ENCODE measurements at places on chromosomes 6 and 20.

GRCh38 chr6:111552241-111552744, 53.4 kb downstream of the TRAF3IP2 start:
- H3K4me3 ChIP-seq = no peak overlapping the region
- H3K4me1 ChIP-seq = peaks cover 75% of the 10 kb centered on the region
- no peaks in the 10 kb centered on the region for H3K36me3 ChIP-seq
- DNase-seq = peak; percentile 46
- H3K27ac ChIP-seq = peak overlapping the region; percentile 92
- H3K27me3 ChIP-seq = no peaks in the 10 kb centered on the region

GRCh38 chr6:105014448-105014847, 57.5 kb downstream of the LIN28B start:
- H3K4me1 ChIP-seq = no peaks in the 10 kb centered on the region
- H3K27me3 ChIP-seq = no peaks in the 10 kb centered on the region
- no peak overlapping the region for H3K4me3 ChIP-seq

GRCh38 chr6:3743541-3743940, 8.0 kb downstream of the PXDC1 start:
- no peaks in the 10 kb centered on the region for H3K36me3 ChIP-seq
- no peaks in the 10 kb centered on the region for H3K27me3 ChIP-seq
- no peak for DNase-seq
- peak overlapping the region; percentile 90 for H3K27ac ChIP-seq

DNA sequence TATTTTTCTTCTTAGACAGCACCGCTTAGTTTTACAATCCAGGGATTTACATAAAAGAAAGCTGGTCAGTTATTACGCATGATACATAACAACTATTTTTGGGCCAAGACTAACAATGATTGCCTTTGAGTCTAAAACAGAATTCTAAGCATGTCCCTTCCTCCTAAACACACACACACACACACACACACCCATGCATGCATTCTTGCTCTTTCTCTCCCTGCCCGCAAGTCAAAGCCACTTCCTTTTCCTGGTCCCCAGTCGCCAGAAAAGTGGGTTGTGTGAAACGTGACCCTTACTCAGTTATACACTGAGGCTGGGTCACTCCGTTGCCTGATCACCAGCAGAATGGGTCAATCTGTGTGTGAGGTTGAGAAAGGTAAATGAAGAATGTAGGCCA, 31.4 kb downstream of the FYN start:
- H3K27me3 ChIP-seq = no peaks in the 10 kb centered on the region
- no peak overlapping the region for H3K27ac ChIP-seq
- H3K36me3 ChIP-seq = no peaks in the 10 kb centered on the region
- no peak for DNase-seq

DNA sequence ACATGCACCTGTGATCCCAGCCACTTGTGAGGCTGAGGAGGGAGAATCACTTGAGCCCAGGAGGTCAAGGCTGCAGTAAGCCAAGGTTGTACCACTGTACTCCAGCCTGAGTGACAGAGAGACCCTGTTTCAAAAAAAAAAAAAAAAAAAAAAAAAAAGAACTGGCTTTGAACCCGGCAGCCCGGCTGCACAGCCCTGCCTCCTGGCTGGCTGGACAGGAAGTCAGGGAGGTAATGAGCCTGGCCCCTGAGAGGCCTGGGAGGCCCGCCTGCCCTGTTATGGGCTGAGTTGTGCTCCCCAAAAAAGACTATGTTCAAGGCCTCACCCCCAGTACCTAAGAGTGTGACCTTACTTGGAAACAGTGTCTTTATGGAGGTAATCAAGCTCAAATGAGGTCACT, 65.6 kb downstream of the ABHD12 start:
- H3K36me3 ChIP-seq = no peaks in the 10 kb centered on the region
- H3K4me1 ChIP-seq = peaks cover 6% of the 10 kb centered on the region

GRCh38 chr6:142489722-142490610, 188.2 kb downstream of the ADGRG6 start:
- H3K4me3 ChIP-seq = no peak overlapping the region
- H3K27me3 ChIP-seq = peaks cover 10% of the 10 kb centered on the region
- H3K27ac ChIP-seq = no peak overlapping the region
- no peaks in the 10 kb centered on the region for H3K4me1 ChIP-seq
- H3K36me3 ChIP-seq = no peaks in the 10 kb centered on the region
- no peak for DNase-seq

DNA sequence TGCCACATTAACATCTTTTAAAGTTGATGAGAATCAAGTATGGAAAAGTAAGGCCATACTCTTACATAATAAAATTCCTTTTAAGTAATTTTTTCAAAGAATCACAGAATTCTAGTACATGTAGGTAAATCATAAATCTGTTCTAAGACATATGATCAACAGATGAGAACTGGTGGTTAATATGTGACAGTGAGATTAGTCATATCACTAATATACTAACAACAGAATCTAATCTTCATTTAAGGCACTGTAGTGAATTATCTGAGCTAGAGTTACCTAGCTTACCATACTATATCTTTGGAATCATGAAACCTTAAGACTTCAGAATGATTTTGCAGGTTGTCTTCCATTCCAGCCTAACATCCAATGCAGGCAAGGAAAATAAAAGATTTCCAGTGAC, 11.6 kb downstream of the PLN start:
- H3K4me3 ChIP-seq = no peak overlapping the region
- H3K4me1 ChIP-seq = no peaks in the 10 kb centered on the region
- no peak for DNase-seq
- no peak overlapping the region for H3K27ac ChIP-seq
- no peaks in the 10 kb centered on the region for H3K27me3 ChIP-seq

- H3K27me3 ChIP-seq = no peaks in the 10 kb centered on the region
- no peak for DNase-seq
- H3K36me3 ChIP-seq = no peaks in the 10 kb centered on the region
- H3K27ac ChIP-seq = no peak overlapping the region
Observed at GRCh38 chr20:10823585-10823984, 149.8 kb upstream of the JAG1 start.

DNA sequence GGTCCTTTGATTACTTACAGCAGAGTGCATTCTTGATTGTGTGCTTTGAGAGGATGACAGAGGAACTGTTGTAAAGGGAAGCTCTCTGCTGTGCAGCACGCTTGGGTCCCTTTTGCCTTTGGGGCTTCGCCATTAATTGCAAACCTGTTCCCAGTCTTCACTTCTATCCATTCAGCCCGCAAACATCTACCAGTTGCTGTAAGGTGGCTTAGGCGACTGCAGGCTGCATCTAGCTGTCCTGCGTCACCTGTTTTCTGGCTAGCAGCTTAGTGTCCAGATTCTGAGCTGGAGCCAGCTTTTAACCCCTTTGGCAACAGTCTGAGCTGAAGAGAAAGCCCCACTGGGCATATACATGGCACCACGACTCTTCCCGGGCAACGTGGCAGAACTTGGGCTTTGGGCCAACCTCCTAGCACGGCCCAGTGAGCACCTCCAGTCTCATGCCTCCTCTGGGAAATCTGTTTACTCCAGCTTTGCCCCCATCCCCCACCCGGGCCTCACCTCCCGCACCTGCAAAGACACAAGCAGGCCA, 2.5 kb upstream of the FASTKD5 start:
- H3K27ac ChIP-seq = no peak overlapping the region
- H3K4me3 ChIP-seq = no peak overlapping the region
- peaks cover 13% of the 10 kb centered on the region for H3K4me1 ChIP-seq
- DNase-seq = no peak
- no peaks in the 10 kb centered on the region for H3K27me3 ChIP-seq
- peaks cover 7% of the 10 kb centered on the region for H3K36me3 ChIP-seq

DNA sequence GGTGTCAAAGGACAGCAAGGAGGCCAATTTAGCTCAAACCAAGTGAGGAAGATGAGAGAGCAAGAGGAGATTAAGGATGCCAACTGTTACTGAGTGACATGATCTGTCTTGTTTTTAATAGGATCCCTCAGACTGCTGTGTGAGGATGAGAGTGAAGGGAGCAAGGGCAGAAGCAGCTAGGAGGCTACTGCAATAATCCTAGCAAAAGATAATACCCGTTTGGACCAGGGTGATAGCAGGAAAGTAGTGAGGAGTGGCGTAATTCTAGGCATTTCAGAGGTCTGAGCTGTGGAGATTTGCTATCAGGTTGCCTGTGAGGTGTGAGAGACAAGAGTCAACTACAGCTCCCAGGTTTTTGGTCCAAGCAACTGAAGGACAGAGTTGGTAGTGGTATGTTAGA, 14.7 kb downstream of the UBE2V1 start:
- no peaks in the 10 kb centered on the region for H3K27me3 ChIP-seq
- no peak for DNase-seq
- peaks cover 45% of the 10 kb centered on the region for H3K4me1 ChIP-seq
- no peak overlapping the region for H3K27ac ChIP-seq

GRCh38 chr20:50744143-50744792, 12.9 kb downstream of the PARD6B start:
- H3K36me3 ChIP-seq = peaks cover 18% of the 10 kb centered on the region
- H3K27ac ChIP-seq = peak overlapping the region; percentile 99
- DNase-seq = no peak
- no peaks in the 10 kb centered on the region for H3K27me3 ChIP-seq
- peak overlapping the region; percentile 25 for H3K4me3 ChIP-seq

GRCh38 chr6:30752157-30752927, 8.0 kb upstream of the IER3 start:
- no peaks in the 10 kb centered on the region for H3K36me3 ChIP-seq
- H3K27ac ChIP-seq = peak overlapping the region; percentile 94
- DNase-seq = peak; percentile 92
- peaks cover 53% of the 10 kb centered on the region for H3K4me1 ChIP-seq

Measured in Panc1 (cell line).